ENCODE measurements at places on chromosomes 1 and 21.
A peak's percentile ranks its signal among the peaks of the same experiment; 100 is the strongest.

DNA sequence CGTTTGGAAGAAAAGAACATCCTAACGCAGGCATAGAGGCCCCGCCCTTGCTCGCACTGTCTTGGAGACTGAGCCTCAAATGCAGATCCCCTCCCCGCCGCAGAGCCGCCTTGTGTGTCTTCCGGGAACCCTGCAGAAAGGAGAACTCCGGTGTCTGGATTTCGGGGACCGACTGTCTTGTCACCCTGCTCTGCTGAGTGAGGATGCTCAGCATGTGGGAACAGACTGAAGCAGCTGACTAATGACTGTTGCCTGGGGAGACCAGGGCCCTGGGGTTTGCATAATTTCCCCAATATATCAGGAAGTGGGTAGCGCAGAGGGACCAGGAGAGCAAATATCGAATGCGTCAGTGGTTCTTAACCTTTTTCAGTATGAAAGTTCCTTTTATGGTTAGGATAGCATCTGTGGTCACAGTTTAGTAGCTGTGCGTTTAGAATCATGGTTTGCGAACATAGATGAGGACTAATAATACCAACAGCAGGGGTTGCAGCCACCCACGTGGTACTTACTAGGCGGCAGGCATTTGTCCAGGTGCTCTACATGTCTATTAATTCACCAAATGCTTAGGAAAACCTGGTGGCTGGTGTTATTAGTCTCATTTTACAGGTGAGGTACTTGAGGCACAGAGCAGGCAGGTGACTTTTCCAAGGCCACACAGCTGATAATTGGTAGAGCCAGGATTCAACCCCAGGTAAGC, 14.3 kb downstream of the GPR137B start:
- DNase-seq: no peak

GRCh38 chr1:205849619-205850355, at the start of gene PM20D1:
TSS of gene PM20D1 (minus strand) at chr1:205850132. CDS start at chr1:205850072, 60 bp downstream.
- peak; percentile 60 for DNase-seq

DNA sequence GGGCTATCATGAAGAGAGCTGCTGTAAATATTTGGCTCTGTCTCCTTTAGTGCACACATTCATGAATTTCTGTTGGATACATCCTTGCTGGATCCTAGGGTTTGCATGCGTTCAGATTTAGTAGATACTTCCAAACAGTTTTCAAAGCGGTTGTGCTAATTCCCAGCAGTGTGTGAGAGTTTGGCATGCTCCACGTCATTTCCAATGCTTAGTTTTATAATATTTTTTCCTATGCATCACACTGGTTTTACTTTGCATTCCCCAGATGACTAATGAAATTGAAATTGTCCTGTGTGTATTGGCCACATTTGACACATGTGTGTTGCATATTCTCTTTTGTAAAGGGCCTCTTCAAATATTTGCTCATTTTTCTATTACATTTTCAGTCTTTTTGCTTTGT, 18.5 kb upstream of the AADACL3 start:
- DNase-seq: no peak

DNA sequence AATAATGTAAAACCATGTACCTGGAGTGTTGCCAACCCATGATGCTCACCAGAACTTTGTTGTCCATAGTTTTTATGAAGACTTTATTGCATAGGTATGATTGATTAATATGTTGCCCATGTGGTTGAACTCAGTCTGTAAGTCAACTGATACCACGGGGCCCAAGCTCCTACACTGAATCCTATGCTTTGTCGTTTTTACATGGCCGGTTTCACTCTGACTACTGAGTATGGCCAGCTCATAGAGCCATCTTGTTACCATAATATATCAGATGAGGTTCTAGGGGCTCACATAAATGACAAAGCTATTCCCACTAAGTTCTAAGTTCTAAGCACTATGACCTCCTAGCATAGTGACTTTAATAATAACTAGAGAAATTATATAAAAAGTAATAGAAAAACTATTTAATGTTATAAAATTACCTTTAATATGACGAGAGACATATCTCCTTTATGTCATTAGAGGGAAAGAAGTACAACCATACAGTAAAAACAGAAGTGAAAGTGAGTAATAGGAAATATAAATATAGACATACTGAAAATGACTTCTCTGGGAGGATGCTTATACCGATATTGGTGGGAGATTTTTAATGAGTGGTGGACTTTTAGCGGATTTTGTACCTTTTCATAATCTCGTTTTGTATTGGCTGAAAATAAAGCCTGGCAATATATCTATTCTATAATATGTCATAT, 983.4 kb upstream of the PRMT6 start:
- no peak for DNase-seq

DNA sequence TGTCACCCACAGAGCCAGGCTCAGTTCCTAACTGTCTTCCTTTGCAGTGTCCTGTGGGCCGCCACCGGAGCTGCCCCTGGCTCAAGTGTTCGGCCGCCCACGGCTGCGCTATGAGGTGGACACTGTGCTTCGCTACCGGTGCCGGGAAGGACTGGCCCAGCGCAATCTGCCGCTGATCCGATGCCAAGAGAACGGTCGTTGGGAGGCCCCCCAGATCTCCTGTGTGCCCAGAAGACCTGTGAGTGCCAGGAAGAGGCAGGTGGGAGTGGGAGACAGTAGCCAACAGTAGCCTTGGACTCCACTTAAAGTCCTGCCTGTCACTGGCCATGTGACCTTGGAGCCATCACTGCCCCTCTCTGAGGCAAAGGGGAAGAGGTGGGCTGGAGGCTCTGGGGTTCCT, 16.6 kb downstream of the BCAN start:
- no peak for DNase-seq

GRCh38 chr1:215397106-215397505, 170.0 kb upstream of the KCTD3 start:
- no peak for DNase-seq

DNA sequence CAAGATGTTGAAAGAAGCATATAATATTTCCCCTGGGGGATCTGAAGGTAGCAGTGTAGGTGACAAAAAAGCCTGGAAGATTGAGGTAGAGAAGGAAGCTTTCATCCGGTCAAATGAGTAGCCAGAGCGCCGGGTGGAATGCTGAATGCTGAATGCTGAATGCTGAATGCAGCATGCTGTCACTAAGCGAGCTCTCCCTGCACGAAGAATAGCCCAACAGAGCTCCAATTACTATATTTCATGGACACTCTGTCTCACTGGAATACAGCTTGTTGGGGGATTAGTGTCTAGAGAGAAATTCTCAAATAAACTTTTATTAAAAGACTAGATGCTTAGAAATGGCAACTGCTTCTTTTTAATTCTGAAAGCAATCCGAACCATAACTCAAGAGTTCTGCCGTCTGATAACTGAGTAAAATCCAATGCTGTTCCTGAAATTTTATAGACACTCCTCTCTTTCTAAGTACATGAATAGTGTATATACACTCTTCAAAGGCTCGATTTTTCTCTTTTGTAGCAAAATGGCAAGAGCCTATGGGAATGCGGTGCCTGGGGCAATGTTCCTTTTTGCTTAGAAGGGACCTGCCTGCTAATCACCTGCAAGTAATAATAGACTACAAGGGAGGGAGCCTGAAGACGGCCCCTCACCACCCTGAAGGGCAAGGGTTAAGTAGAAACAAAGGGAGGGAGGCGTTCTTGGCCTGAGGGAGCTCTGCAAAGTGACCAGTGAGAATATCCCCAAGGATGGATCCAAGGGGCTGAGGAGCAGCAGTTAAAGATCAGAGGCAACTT, 203.7 kb upstream of the ESRRG start:
- no peak for DNase-seq
